ENCODE measurements at places on chromosomes 7 and 10.

DNA sequence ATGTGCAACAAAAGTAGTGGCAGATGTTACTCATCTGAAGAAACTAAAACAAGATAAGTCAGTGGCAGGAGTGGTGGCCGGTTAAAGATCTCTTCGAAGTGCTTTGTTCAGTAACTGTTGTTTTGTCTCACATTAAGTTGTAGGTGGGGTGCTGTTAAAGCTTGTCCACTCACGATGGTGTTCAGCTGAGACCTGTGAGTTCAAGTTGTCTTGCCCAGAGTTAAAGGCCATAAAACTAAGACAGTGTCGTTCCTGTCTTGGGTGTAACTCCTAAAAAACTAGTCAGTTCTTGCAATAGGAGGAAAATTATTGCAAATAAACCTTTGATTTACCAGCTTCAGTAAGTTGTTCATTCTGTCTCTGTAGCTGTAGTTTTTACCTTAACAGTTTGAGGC lies 857 bp upstream of the FOXP2 start:
- no peak for DNase-seq

DNA sequence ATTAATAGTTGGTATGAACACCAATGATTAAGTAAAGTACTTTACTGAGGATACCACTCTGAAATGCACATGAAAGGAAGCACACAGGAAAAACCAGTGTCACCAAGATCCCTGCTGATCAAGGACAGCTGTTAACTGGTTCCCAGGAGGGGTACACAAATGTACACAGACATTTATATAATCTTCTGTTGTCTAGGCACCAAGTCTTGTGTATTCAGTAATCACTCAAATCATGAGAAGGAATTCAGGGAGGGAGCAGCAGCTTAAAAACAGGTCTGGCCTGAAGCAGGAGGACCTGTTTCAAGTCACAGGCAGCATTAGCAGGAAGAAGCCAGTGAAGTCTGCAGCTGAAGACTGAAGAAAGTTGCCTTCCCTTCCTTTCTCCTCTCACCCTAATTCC lies 18.7 kb downstream of the MPP7 start:
- no peak for DNase-seq

DNA sequence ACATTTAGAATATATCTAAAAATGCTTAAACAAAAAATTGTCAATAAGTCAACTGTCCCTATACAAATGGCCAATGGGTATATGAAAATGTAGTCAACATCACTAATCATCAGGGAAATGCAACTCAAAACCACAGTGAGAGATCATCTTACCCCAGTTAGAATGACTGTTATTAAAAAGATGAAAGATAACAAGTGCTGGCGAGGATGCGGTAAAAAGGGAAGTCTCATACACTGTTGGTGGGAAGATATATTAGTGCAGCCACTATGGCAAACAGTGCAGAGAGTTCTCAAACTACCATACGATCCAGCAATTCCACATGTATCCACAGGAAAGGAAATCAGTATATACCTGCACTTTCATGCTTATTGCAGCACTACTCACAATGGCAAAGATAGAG lies 48.6 kb upstream of the APBB1IP start:
- no peak for DNase-seq

GRCh38 chr7:101121991-101122932 lies 4.6 kb upstream of the SERPINE1 start:
- peak; percentile 91 for DNase-seq

GRCh38 chr10:98414932-98415730 lies at the start of gene PYROXD2:
TSS of gene PYROXD2 (minus strand) at chr10:98415182. CDS start at chr10:98415135, 47 bp downstream.
- peak; percentile 97 for DNase-seq

- no peak for DNase-seq
Measured at GRCh38 chr7:47932016-47932415, 16.2 kb downstream of the PKD1L1 start.

DNA sequence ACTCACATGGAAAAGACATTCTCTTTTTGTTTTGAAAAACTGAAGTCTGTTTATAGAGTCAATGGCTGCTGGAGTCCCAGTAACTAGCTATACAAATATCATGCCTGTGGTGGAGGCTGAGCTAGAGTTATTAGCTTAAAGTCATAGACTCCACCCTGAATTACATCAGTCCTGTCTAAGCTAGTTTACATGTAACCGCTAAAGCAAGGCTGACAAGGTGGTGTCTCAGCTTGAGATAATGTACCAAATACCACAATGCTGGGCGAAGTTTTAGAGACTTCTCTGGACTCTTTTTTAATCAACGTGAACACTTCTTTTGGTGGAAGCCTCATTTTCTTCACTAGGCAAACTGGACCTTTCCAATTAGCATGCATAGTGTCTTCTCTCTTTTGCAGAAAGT lies 219.4 kb downstream of the ANK3 start:
- DNase-seq: no peak

DNA sequence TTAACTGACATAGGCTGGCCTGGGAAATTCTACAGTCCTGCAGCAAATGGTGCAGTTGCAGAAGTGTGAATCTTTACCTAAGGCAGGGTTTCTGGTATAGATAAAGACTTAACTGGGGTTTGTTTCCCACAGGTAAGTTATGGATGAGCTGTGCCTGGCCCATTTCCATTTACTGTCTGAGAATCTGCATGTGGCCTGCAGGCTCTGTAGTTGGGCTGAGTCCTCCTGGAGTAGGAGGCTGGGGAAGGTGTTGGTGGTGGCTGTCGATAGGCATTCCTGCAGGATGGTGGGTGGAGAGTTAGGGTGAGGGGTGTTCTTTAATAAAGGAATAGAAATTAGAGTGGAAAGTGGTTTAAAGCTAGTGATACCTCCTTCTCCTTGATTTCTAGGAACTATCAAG lies 193.5 kb downstream of the AUTS2 start:
- DNase-seq: no peak

GRCh38 chr10:17430647-17431355 lies 23.6 kb downstream of the ST8SIA6 start:
- peak; percentile 75 for DNase-seq

DNA sequence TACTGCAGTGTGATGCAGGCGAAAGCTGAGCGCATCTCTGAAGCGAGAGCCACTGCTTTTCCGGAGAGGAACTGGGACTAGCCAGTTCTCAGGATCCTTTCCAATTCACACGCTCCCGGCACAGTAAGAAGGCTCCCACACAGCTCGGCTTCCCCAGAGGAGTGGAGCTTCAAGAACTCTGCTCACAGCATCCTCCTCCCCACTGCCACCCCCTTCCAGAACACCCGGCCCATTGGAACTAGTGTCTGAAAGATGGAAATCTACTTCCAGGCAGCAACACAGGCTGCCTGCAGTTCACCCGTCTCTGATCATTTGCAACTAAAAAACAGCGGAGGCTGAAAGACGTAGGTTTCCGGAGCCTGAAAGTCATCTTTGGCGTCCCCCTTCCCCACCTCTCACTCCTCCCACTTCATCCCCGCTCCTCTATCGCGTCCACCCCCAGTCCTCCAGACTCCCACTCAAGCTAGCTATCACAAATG lies at the start of gene DGKB:
Gene DGKB, minus strand, starts transcription at position 163 of the 479 bp plus-strand sequence.
- DNase-seq: peak; percentile 82

DNA sequence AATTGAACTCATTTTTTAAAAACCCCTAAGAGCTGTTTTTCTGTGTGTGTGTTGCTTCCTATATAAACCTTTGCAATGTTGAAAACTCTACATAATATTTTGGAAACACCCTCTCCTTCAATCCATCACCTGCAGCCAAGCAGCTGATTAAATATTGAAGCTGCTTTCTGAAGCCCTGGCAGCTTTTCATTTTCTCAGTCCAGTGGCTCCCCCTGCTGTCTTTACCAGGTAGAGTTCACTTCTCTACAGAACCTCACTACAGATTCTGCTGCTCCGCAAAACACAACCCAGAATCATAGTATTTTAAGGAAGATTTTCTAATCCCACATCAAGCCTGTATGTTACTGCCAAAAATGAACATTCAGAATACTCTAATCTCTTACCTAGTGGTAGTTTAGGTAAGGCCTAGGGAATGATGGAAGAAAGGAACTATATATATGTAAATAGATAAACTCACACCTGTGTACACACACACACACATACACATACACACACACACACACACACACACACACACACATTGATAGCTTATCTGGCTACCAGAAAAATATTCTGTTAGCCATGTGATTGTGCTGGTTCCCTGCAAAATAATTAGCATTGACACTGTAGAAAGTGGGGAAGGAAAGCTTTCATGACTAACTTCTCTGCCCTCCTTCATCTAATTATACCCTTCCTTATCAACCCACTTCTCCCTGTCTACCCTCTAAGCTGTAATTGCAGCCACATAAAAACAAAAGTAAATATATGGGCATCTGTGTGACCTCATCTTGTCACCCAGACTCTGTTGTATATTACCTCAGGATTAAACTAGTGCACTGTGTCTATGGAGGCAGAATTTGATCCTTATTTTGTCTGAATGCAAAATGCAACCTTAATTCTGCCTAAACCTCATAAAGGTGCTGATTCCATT lies 229.5 kb upstream of the FZD1 start:
- DNase-seq: no peak

DNA sequence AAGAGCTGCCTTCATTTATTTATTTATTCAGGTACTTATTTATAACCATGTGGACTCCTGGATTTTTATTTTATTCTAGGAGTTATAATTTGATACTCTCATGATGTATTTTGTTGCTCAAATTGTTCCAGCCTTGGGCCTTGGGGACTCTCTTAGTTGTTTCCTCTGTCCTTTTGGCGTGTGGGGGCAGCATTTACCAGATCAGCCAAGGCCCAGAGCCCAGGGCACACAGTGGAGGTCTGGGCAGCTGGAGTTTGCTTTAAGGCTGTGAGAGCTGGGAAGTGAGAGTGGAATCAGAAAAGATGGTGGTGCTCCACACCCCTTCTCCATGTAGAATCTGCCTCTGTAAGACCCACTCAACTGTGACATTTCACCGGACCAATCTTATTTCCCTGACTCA lies 398.9 kb downstream of the RPS24 start:
- DNase-seq: peak; percentile 61

- DNase-seq: no peak
Measured at GRCh38 chr10:59257224-59257623, 80.8 kb downstream of the PHYHIPL start.

- no peak for DNase-seq
Measured at GRCh38 chr7:69827140-69827539, 228.9 kb downstream of the AUTS2 start.

Measured in sigmoid colon (tissue), 7 donors.